ENCODE measurements at places on chromosomes 13 and 19.
A peak's percentile ranks its signal among the peaks of the same experiment; 100 is the strongest.

DNA sequence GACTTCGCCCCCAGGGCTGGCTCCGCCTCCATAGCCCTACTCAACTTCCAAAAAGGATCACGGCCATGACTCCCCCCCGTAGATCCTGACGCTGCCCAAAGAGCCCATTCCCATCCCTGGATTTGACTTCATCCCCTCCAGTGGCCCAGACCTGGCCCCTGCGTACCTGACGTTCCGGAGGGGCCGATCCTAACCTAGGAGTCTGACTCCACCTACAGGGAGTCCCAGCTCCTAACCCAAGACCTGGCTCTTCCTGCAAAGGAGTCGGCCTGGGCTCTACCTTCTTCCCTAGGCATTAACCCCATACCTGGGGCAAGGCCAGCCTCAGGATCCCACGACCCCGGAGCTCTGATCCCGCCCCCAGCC lies 10.8 kb downstream of the STAP2 start:
- DNase-seq: no peak

DNA sequence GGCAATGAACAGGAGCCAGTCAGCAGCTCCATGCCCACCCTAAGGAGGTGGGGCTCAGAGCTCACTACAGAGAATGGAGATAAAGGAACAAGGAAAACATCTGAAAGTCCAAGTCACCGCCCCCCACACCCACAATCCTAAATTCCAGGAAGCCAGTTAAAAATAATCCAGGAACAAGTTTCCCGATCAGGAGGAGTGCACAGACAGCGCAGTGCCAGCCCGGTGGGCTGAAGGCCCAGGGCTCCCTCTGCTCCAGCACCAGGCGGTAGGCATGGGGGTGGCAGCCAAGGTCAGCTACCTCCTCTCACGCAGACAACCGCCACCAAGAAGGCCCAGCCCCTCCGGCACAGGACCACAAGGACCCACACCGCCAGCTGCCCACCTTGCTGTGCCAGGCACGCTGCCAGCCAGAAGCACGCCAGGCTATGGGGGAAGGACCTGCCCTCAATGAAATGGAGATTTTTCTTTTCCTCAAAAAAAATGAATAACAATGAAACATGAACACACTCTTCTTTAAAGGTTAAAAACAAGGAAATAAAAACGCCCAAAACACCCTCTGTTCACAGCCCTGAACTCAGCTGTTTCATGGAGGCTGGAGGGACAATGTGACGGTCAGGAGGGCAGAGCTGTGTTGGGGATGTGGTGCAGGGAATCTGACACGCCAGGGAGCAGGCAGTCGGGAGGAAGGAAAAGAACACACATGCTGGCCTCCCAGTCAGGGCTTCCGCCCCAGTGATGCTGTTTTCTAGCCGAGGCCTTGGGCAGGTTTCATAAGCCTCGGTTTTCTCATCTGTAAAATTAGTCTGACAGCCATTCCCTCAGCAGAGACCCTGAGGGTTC lies 11.0 kb downstream of the STK24 start:
- no peak for DNase-seq

- DNase-seq: no peak
Observed at GRCh38 chr19:58170860-58171259, 12.0 kb upstream of the ZNF274 start.

- DNase-seq: peak; percentile 84
Observed at GRCh38 chr19:41887711-41888382, 4.9 kb downstream of the ARHGEF1 start.

DNA sequence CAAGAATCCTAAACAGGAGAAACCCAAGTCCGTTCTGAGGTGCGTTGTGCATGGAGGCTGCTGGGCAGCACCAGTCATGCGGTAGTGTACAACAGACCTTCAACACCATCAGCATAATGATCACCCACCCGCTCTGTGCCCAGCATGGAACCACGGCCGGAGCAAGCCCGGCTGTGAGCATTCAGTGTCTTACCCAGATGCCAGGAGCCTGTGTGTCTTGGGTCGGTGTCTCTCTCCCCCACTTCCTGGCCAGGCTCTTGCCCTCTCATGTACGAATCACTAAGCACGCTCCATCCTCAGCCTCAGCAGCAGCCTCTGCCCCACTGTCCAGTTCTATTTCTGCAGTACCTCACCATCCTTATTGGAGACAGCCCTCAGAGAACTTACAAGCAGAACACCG lies 231.6 kb upstream of the IRS2 start:
- DNase-seq: no peak

GRCh38 chr19:35828692-35829301 lies 16.2 kb upstream of the PRODH2 start:
- DNase-seq: no peak

DNA sequence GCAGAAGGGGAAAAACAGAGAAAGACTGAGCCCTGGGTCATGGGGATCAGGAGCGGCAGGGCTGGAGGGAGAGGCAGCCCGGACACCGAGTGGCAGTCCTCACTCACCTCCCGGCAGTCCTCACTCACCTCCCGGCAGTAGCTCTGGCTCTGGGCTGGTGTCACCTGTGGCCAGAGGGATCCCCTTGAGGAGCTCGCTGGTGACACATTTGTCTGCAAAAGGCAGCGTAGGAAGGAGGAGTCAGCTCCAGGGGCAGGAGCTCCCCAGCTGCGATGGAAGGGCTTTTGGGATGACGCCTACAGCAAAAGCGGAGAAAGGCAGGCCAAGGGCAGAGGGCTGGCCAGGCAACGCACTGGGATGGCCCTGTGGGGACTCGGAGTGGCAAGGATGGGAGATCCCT lies 739 bp downstream of the EIF3G start:
- DNase-seq: no peak

- DNase-seq: no peak
Observed at GRCh38 chr19:40438284-40438683, 5.9 kb downstream of the SERTAD3 start.

All from stimulated activated CD8-positive, alpha-beta memory T cell treated with anti-CD3 and anti-CD28 coated beads, Interleukin-12 subunit alpha, Interleukin-12 subunit beta, amount 100 ng/mL, for 1 hour (primary cell).